ENCODE measurements at places on chromosomes 2 and 18.

- no peak for DNase-seq
- no peaks in the 10 kb centered on the region for H3K36me3 ChIP-seq
- H3K4me3 ChIP-seq, result no peak overlapping the region
- no peaks in the 10 kb centered on the region for H3K27me3 ChIP-seq
These were observed 774.1 kb downstream of the METTL4 start for GRCh38 chr18:1797235-1797634.

DNA sequence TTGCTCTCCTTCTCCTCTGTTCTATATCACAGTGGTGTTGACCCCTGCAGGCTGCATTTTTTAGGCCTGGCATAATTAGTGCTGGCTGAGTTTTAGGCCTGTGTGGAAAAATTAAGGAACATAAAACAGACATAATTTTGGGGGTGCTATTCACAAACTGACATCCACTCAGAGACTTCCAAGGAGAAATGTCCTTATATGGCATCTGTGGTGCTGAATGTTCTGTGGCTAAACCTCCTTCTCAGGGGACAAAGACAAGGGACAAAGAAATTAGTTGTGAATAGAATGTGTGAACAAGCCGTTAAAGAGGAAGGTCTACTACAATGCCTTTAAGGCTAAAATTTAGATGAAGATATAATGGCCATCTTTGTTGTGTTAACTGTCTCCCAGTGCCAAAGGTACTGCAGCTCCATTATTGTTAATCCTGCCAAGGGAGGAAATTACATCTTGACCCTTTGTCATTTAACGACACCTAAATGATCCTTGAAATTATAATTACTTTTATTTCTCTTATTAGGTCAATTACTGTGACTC lies 870.0 kb upstream of the CHAC2 start:
- H3K36me3 ChIP-seq, result no peaks in the 10 kb centered on the region
- no peak overlapping the region for H3K27ac ChIP-seq
- H3K27me3 ChIP-seq, result no peaks in the 10 kb centered on the region
- no peak for DNase-seq

- no peak for DNase-seq
- H3K27me3 ChIP-seq, result no peaks in the 10 kb centered on the region
- H3K27ac ChIP-seq, result no peak overlapping the region
These were observed 64.4 kb downstream of the ZNF516 start for GRCh38 chr18:76430636-76431035.

- H3K4me1 ChIP-seq, result no peaks in the 10 kb centered on the region
- no peaks in the 10 kb centered on the region for H3K27me3 ChIP-seq
- no peak overlapping the region for H3K4me3 ChIP-seq
- no peak overlapping the region for H3K27ac ChIP-seq
- DNase-seq, result no peak
These were observed 307.0 kb upstream of the CWC22 start for GRCh38 chr2:180314086-180314485.

DNA sequence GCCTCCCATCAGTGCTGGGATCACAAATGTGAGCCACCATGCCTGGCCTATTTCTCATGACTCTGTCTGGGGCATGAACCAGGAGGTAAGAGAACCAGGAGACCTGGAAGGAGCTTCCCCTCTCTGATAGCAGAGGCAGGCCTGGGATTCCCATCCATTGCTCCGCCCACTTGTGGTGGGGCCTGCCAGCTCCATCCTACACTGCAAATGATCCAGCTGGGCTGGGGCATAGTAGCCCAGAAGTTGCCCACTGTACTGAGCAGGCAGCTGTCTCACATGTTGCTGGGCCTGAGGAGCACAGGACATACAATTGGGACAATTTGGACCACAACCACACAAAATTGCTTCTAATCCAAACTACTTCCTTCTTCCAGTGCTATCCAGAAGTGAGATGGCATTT lies 91.0 kb downstream of the MARCHF4 start:
- H3K27me3 ChIP-seq, result no peaks in the 10 kb centered on the region
- H3K36me3 ChIP-seq, result no peaks in the 10 kb centered on the region
- no peak for DNase-seq
- no peaks in the 10 kb centered on the region for H3K4me1 ChIP-seq

DNA sequence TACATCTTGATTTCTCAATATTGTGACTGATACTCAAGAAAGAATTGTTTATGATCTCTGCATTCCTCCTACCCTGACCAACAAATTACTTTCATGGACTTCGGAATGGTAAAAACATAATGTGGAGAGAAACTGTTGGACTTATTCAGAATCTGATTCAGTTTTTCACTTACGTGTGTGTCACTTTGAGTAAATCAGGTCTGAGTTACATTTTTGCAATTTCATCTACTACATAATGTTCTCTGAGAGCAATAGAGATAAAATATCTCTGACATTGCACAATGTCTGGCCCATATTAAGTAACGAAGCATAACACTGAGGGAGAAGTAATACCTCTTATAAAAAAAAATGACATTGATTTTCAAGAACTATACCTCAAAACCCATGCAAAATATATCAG lies 1337.9 kb upstream of the CHAC2 start:
- DNase-seq, result no peak
- H3K4me3 ChIP-seq, result no peak overlapping the region
- no peaks in the 10 kb centered on the region for H3K36me3 ChIP-seq
- H3K27me3 ChIP-seq, result no peaks in the 10 kb centered on the region
- H3K27ac ChIP-seq, result no peak overlapping the region

DNA sequence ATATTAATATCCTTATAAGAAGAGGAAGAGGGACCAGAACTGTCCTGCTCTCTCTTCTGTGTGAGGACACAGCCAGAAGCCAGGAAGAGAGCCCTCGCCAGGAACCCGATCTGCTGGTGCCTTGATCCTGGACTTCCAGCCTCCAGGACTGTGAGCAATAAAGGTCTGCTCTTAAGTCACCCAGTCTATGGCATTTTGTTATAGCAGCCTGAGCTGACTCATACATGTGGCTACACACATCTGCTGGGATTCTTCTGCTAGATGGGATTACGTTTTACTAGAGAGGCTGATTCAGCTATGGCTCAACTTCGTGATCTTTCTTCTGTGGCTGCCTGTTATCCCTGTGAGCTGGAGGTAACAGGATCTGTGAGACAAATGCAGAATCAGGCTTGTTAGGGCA lies 29.6 kb downstream of the ARL4C start:
- no peak overlapping the region for H3K4me3 ChIP-seq
- no peaks in the 10 kb centered on the region for H3K36me3 ChIP-seq
- no peaks in the 10 kb centered on the region for H3K27me3 ChIP-seq
- no peaks in the 10 kb centered on the region for H3K4me1 ChIP-seq

DNA sequence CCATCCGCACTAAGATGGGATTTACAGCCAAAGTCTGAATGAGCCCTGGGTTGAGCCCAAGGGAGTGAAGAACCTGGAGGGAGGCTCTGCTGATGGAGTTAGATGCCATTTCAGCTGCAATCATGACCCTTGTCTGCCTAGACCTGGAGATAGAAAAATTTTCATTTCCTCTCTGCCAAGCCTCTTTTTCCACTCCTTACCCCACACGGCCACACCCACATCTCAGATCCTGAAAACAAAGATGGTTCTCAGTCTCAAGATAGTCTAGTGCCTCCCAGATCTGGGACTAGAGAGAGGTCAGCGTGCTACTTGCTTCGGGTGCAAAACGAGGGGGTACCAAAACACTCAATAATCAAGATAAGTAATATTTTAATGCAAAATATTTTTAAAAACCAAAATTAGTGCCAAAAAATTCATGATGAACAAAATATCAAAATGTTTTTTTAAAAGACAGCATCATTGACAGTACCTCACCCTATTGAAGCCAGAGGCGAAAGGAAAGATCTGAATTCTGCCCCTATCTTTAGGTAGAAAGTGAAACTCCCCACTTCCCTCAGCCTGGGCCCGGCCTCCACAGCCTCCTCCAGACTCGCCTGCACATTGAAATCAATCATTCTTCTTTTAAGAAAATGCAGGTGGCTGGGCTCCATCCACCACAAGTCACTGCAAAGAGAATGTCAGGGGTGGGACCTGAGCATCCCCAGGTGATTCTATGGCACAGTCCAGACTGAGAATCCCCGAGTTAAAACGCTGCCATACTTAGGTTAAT lies 57.8 kb upstream of the GPR45 start:
- no peak overlapping the region for H3K27ac ChIP-seq
- no peaks in the 10 kb centered on the region for H3K36me3 ChIP-seq
- H3K4me3 ChIP-seq, result no peak overlapping the region
- DNase-seq, result no peak

- H3K36me3 ChIP-seq, result no peaks in the 10 kb centered on the region
- no peaks in the 10 kb centered on the region for H3K27me3 ChIP-seq
- no peak overlapping the region for H3K27ac ChIP-seq
These were observed 857.4 kb downstream of the TDRD15 start for GRCh38 chr2:21981127-21981526.
